ENCODE measurements at places on chromosomes 16 and 17. TPM values are rescaled to one million over a fixed set of nuclear protein-coding genes. Genes with fewer than 3 reads are reported as not detected.

The KRTAP2-1 gene
- not detected for total RNA-seq

DNA sequence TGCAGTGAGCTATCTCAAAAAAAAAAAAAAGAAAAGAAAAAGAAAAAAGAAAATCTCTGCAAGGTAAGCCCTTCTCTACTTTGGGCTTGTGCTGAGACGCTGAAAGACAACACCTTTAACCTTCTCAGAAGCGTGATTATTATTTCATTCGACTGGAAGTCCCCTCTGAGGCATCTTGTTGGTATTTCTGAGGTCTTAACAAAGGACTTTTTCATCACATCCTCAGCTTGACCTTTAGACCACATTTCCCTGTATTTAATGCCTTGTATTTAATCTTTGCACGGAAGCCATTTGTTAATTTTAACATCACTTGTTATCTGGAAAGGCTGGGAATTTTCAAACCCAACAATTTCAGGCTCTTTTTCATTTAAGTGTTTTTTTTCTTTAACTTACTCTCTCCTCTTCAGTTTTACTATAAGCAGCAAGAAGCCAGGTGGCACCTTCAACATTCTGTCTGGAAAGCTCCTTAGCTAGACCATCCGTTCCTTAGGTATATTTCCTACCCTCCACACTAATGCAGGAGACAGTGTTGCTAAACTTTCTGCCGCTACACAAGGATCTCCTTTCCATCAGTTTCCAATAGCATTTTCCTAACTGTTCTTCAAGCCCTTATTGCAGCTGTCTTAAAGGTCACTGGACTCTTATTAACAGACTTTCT, 10.3 kb downstream of the KCTD13 start:
- peak; percentile 69 for DNase-seq

GRCh38 chr17:48641541-48642058, 15.4 kb upstream of the HOXB9 start:
- DNase-seq: no peak

GRCh38 chr17:58487589-58488427, at the start of gene HSF5:
TSS of gene HSF5 (minus strand) at chr17:58488408. CDS start at chr17:58488274, 134 bp downstream.
- DNase-seq: peak; percentile 19

DNA sequence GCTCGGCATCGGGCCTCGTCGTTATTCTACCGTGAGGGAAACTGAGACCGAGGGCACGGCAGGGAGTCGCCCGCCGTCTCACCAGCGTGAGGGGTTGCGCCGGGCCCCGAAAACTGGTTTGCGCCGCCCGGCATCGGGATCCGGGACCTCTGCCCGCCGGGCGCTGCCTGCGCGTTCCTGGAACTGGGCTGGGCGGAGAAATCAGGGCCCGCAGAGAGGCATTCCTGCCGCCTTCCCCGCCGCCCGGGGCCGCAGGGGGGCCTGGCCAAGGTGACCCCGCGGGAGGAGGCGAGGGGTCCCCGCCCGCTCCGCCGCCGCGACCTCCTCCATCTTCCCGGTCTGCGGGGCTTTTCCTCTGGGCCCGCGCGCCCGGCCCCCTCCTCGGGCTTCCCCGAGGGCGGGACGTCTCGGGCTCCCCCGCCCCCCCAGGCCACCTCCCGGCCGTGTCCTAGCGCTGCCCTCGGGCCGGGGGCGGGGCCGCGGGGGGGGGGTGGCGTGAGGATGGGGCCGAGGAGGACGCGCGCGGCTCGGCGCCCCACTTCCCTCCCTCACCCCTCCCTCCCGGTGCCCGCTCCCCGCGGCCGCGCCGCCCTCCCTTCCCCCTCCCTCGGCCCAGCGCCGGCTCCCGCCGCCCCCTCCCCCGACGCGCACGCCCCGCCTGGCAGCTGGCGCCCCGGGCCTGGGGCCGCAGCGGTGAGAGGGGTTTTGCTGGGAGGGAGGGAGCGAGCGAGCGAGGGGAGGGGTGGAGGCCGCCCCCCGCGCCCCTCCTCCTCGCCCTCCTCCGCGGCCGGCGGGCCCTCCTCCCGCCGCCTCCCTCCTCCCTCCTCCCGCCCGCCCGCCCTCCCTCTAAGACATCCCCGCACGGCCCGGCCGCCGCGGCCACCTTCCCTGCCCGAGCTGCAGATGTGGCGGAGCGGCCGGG, at the start of gene GLIS2:
Gene GLIS2 (plus strand): TSS at position 882 of the 922 bp plus-strand sequence. CDS start 16,214 bp downstream, outside the sequence.
- peak; percentile 60 for DNase-seq

DNA sequence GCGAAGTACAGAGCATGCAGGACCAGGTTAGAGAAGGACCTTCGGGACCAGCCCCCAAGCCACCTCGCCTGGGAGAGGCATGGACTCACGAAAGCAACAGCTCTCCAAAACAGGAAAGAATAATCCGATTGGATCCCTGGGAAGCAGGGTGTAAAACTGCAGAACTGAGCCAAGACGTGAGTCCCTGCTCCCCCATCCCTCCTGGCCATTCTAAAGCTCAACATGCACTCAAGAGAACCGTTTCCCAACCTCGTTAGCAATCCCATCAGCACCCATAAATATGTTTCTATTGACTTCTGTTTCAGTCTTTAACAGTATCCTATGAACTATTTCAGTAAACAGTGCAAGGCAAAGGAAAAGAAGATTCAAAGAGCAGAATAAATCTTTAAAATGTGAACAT, 167.0 kb downstream of the COPRS start:
- DNase-seq: no peak

Measured in endothelial cell of umbilical vein (primary cell).